ENCODE measurements at places on chromosomes 6 and 20.

DNA sequence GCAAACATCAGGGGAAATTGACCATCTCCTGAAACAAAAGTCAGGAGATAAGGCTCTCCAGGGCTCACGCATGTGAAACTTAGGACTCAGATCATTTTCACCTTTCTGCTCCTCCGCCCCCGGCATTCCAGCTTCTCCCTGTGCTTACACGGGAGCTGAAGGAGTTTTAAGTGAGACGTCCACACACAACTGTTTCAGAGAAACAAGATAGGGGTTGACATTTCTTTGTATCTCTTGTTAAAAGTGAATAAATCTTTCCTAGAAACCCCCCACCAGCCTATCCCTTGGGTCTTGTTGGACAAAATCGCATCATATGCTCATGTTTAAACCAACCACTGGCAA, 46.1 kb downstream of the FAM50B start:
- DNase-seq: no peak

GRCh38 chr6:110708295-110708950, 106.8 kb downstream of the CDK19 start:
- no peak for DNase-seq

GRCh38 chr6:1424306-1424927, 35.0 kb downstream of the FOXF2 start:
- peak; percentile 27 for DNase-seq

DNA sequence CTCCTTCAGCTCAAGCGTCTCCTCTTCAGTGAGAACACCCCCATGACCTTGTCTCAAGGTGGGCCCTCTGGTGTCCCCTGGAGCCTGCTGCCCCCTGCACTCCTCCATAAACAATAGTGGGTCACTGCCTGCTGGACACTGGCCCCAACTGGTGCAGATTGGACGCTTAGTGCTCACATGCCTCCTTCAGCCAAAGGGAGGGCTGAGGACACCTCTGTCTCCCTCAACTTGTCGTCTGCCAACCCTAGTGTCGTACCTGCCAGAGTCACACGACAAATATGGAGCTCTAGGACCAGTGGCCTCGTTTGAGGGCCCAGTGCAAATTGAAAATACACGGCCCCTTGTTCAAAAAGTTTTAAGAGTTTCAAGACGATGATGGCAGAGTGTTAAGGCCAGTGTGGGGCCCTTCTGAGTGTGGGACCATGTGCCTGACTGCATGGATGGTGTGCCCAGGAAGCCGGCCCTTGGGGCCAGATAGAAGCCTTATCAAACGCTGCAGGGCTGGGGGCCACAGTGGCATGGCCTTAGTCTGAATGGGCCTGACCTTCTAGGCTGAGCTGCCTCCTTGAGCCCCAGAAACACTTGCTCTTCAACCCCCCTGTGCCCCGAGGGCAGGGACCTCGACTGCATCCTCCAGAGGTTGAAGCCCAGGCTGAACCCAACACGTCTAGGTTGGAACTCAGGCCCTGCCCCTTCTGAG, 20.1 kb downstream of the APCDD1L start:
- no peak for DNase-seq

DNA sequence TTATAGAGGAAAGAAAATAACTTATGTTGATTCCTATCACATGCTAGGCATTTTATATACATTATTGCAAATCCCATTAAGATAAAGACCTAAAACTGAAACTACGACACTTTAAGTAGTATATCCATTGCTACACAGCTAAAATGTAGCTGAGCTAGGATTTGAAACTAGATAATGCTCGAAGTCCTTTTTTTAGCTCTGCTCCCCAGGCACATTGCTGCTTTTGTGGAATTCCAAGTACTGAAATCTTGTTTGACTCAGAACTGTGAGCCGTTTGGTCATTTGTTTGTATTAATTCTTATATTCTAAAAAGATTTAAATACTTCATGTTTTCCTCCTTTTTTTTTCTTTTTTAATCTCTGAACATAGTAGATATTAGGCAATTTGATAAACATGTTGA, 644.8 kb downstream of the HACE1 start:
- DNase-seq: no peak

- DNase-seq: no peak
These were observed 704.2 kb upstream of the MAP3K7 start for GRCh38 chr6:91291071-91291470.

- DNase-seq: peak; percentile 33
These were observed 29.2 kb downstream of the C6orf58 start for GRCh38 chr6:127606131-127606562.

DNA sequence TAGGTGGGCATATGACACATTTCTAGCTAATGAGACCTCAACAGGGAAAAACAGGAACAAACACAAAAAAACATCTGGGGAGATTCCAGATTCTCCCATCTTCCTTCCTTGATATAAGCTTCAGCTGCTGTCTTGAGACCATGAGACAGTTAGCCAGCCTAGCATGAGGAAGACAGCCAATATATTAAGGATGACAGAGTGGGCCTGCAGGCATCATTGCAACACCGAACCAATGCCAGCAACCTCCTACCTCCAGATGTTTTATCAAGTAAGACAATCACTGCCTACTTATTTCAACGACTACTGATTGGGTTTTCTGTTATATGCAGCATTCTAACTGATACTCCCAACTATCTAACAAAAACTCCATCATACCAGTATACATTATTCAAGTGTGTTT, 119.0 kb downstream of the ISM1 start:
- no peak for DNase-seq

DNA sequence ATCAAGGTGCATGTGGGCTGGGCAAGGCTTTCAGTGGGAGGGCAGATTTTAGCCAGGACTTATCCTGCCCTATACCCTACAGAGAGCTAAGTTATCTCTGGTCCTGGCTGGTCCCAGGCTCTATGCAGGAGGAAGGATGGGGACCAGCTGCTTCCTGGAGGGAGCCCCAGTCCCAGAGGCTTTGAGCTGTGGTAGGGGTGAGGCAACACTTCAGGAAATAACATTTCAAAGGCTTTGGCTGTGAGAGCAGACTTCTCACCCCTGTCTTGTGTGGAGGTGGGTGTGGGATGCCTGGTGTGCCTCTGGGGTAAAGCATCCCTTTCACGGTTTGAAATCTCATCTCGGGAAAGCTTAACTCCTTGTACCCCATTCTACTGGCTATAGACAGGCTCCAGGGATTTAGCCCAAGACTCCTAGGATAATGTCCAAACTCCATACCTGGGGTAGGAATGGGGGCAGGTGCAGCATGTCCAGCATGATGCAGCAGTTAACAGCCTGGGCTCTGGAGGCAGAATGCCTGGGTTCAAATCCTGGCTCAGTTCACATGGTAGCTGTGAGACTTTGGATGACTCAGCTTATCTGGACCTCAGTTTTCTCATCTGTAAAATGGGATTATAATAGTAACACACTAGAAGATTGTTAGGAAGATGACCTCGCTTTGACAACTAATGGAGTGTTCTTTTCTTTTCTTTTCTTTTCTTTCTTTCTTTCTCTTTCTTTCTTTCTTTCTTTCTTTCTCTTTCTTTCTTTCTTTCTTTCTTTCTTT, 27.5 kb upstream of the SIRPA start:
- no peak for DNase-seq

- DNase-seq: no peak
These were observed 162.9 kb upstream of the SASH1 start for GRCh38 chr6:148179786-148180185.

DNA sequence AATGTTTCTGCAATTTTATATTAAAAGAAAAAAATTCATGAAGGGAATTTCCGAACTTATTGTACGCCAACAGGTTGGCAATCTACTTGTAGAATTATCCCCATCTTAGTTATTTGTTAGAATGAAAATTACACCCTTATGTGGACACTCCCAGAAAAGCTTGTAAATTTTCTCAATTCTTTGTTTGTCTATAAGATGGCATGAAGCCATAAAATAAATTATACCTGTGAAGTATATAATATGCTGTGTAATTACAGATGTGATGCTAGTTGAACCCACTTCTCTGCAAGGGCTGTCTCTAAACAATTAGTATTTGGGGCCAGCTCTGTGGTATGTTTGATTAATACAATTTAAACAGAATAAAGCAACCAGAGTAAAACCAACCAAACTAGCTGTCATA, 52.1 kb upstream of the DSP start:
- no peak for DNase-seq
